Mesenteric fat pad (tissue), 1 donor: ENCODE measurements at places on chromosomes 13 and 19.

DNA sequence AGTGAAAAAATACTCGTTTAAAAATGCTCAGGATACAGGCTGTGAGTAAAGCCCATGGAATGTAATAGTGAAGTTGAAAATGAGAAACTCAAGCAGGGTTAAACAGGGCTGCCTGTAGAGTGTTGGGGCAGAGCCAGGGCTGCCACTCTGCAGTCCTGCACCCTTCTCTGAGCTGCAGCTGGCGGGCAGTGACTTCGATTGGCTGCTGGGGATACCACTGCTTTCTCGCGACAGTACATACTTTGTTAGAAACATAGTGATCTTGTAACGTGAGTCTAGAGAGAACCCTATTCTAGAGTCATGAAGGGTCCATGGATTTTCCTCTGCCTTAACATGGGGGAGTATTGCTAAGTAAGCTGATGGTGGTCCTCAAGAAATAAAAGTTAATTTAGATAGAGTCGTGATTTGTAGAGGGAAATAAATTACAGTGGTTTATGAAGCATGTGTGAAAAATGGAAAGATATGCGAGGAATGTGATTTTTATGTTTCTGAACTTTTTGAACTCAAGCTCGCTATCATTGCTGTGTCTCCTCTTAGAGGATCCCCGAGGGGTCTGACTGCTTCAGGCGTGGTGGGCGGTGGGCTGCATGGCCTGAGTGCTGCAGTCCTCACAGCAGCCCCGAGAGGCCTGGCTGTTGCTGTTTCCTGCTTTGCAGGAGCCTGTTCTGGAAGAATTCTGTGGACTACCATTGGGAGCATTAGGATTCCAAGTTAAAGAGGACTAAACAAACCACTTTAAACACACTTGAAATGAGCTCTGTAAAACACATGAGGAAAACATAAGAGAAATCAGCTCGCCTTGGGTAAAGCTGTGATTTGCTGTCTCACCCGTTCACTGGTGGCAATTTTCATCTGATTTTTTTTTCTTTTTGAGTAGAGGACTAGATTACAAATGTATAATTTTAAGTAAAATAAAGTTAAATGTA lies 95.7 kb downstream of the ARHGEF7 start:
- DNase-seq = no peak

- no peak for DNase-seq
Measured at GRCh38 chr19:42091742-42092141, 15.8 kb downstream of the ZNF574 start.

GRCh38 chr19:42023121-42023942 lies 29.3 kb upstream of the ATP1A3 start:
- DNase-seq = no peak

GRCh38 chr13:43895940-43896339 lies 16.2 kb downstream of the LACC1 start:
- no peak for DNase-seq
